ENCODE measurements at places on chromosomes 2 and 18.

DNA sequence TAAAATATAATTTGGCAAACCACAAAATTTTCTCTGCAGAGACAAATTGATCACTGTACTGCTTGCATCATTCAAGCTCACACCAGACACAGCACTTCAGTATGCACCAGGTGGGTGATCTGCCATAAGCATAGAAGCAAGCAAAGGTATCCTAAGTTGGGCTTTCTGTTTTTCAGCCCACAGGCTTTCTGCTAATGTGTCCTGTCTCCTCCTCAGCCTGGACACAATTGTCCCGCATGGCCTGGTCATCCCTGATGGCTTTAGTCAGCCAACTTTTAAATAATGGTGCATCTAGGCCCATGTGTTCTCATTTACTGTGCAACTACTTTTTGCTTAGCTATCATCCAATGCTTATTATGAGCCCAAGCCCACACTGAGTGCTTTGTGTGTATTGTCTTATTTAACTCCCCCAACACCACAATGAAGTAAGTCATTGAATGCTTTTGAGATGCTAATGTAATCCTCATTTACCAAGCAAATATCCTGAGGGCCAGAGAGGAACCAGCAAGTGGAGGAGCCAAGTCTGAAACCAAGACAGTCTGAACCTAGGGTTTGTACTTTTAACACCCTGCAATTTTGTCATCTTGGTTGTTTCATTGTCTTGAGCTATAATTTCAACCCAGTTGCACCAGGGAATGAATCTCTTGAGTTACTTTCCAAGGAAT is 111.2 kb upstream of the SETBP1 start:
- no peak for DNase-seq

GRCh38 chr2:20574930-20575329 is 76.0 kb downstream of the HS1BP3 start:
- DNase-seq = no peak

GRCh38 chr2:185384822-185385560 is 353.6 kb upstream of the FSIP2 start:
- DNase-seq = no peak

GRCh38 chr2:171383134-171383533 is 50.7 kb downstream of the METTL8 start:
- no peak for DNase-seq

DNA sequence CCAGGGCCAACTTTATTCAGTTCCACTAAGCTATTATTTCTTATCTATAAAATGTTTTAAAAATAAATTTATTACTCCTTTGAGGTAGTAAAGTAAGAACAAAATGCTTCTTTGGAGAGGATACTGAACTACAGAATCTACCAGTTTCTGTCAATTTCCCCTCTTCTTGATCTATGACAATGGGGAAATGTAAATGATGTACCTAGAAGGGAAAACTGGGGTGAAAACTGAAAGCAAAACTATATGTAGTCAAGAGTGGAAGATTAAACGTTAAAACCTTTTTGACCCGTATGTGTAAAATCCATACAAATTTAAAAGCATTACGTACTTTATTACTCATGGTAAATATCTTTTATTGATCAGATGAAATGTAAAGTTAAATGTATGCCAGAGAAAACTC is 1287.8 kb upstream of the TMEFF2 start:
- DNase-seq = no peak

GRCh38 chr2:48668992-48669391 is 51.3 kb downstream of the GTF2A1L start:
- no peak for DNase-seq

GRCh38 chr2:223056701-223057418 is 4.9 kb downstream of the KCNE4 start:
- no peak for DNase-seq

- peak; percentile 57 for DNase-seq
Measured at GRCh38 chr2:172084645-172085459, 455 bp upstream of the DLX1 start.

- DNase-seq = no peak
Measured at GRCh38 chr2:219521066-219521880, 7.0 kb downstream of the ASIC4 start.

DNA sequence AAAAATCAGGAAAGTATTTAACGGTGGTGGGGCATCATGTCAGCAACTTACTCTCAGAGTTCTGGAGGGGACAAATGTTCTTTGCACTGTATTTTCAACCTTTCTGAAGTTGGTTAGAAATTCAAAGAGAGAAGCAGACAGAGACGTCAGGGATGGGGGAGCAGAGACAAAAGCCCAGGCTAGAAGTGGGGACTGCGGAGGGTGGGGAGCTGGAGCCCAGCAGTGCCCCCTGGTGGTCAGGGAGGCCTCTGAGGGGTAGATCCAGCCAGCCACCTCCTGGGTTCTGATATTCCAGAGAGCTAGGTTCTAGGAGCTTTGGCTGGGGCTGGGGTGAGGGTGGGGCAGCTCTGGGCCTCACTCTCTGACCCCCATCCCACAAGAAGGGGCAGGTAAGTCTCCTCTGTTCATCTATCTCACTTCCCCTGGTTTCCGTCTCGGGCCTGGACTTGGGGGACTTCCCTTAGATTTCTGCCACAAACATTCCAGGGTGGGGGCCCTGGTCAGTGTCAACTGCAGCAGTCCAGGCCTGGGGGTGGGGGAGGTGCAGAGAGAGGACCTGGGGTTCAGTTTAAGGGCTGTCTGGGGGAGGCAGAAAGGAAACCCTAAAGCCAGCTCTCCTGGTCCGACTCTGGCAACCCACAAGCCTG is 8.9 kb downstream of the TNS1 start:
- DNase-seq = no peak

DNA sequence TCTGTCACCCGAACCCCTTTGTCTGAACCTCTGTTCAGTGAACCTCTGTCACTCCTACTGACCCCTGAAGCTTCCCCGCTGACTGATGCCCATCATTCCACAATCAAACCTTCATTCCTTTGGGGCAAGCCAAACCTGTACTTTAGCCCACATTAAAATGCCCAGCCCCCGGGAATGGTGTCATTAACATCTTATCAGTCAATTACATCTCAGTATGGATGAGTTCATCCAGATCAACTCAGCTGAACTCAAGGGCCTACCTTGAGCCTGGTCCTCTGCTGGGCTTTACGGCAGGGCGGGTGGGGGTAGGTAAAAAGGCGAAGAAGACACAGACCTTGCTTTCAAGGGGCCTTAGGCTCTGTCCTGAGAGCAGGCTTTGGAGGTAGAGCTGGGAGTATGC is 154.4 kb upstream of the SMAD2 start:
- DNase-seq = no peak

GRCh38 chr2:128781166-128781565 is 462.5 kb upstream of the HS6ST1 start:
- no peak for DNase-seq

- DNase-seq = no peak
Measured at GRCh38 chr2:25725877-25726276, 52.5 kb upstream of the DTNB start.

DNA sequence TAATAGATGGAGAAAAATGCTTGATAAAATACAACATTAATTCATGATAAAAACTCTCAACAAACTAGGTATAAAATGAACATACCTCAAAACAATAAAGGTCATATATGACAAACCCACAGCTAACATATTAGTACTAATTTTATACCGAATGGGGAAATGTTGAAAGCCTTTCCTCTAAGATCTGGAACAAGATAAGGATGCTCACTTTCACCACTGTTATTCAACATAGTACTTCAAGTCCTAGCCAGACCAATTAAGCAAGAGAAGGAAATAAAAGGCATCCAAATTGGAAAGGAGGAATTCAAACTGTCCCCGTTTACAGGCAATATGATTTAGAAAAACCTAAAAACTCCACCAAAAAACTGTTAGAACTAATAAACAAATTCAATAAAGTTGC is 61.5 kb upstream of the CTIF start:
- DNase-seq = no peak

DNA sequence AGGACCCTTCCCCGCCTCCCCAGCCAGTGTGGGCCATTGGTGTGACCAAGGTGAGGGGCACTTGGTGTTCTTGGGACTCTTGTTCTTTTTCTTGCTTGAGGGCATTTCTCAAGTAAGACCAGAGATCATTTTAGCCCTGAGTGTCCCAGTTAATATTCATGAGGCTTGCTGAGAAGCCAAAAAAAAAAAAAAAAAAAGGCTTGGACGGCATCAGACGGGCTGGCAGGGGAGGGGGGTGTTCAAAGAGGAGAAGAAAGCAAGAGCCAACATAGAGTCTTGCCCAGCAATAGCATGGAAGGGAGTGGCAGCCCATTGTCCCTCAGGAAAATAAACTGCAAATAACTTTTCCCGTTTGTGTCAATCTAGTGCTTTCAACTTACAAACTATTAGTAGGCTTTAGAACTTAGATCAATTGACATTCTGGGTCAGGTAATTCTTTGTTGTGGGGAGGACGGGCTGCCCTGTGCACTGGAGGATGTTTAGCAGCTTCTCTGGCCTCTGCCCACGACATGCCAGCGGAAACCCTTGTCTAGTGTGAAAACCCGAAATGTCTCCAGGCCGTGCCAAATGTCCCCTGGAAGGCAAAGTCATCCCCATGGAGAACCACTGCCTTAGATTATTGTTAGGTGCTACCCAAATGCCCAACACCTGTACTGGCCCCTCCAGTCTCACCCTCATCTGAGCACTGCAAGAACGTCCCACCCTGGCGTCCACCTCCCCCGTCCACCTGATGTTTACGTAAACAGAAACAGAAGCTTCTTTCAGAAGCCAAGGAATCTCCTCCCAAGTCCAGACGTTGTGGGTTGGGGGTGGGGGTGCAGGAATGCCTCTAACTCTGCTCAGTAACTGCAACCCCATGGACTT is 163.4 kb downstream of the BCL2 start:
- DNase-seq = no peak

DNA sequence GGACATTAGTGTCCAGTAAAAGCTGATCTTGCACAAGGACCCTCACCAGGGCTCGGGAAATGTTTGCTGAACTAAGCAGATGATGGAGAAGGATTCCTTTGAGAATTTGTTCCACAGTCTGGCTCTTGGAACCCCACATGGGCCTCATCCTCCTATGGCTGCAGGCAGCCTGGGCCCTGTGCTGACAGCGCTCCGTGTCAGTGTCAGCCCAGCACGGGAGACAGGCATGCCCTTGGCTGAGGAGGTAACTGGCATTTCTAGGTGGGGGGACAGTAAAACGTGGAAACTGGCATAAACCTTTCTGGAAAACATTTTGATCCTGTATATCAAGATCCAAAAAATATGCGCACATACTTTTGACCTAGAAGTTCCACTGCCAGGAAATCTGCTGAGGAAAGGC is 10.5 kb downstream of the PTMA start:
- DNase-seq = no peak

DNA sequence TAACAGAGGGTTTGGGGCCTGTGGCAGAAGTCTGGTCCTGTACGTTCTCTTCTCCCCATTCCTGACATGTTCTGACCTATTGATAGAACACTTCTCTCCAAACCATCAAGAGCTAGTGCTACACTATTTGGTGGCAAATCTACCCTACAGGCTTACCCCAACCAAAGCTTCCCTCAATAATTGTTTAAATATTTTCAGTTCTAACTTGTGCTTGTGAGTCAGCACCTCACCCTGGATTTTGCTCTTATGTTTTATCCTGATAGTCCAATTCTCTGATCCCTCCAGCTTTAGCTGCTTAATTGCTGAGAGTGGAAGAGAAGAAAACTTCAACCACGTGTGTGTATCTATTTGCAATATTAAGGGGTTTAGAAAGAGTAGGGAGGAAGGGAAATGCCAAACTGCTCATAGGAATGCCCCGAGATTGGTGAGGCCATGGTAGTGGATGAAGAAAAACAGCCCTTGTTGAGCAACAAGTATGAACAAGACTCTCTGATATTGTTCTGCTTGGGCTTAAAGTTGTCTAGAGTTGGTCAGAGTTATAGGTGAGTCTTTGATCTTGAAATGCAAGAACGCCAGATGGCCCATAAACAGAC is 67.8 kb upstream of the PARD3B start:
- no peak for DNase-seq

- no peak for DNase-seq
Measured at GRCh38 chr2:62266433-62267038, 70.6 kb downstream of the B3GNT2 start.

DNA sequence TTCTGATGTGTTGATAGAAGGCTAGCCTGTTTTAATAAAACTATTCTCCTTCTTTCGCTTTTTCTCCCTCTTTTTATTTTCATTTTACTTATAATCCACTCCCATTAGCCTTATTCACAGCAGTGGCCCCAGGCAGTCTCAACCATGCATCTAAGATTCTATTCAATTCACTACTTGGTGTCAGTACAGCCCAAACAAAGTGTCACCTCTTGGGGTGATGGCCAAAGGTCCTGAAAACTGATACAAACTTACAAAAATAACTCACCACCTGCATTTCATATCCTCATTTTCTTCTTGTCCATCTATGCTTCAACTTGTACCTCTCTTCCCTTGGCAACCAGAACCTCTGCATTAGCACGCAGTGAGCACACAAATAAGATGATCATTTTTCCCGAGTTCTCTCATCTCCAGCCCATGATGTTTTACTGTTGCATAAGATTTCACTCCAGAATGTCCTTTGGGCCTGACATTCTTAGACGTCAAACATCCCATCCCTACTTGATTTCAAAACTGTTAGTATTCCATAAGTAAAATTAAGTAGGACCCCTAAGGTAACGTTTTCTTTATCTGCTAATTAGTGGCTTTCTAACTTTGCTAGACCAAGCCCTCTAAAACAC is 559.3 kb upstream of the TNP1 start:
- DNase-seq = no peak

DNA sequence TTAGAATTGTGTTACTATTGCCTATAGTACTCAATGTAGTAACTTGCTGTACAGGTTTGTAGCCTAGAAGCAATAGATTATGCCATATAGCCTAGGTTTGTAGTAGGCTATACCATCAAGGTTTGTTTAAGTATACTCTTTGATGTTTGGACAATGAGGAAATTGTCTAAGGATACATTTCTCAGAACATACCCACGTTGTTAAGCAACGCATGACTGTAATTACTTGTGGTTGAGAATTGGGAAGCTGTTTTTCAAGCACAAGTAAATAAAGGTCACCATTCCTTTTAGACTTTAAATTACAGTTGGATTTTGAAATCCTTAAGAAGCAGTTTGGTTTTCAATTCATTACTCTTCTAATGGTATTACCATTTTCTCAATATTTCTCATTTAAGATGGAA is 89.8 kb upstream of the KCNH7 start:
- DNase-seq = no peak
